CD14-positive monocyte (primary cell): ENCODE measurements at places on chromosomes 1 and 21.

DNA sequence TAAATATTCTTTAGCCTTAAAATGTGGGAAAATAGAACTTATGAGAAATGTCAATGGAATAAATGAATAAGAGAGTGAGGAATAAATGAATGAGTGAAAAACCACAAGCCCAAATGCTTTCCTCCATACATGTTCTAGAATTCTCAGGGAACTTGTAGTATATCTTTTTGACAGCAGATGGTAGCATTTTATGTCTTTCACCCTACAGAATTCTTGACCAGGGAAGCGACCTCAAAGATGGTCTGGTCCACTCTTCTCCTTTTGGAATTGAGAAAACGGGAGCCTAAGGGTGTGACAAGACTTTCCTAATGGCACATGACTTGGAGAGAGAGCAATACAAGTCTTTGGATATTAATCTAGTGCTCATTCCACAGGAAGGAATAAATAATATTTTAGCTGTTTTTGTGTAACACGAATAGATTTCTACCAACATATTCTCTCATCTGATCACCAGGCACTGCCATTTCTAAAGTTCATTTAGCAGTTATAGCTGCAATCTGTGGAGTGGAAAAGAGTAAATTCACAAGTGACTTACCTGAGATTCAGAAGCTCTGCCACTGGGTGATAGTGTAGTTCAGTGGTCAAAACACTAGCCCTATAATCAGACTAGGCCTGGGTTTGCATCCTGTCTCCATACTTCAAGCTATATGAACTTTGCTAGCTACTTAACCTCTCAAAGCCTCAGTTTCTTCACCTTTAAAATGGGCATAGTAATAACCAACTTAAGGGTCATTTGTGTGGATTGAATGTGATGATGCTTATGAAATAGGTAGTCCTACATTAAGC lies 15.0 kb upstream of the F5 start:
- DNase-seq, result peak; percentile 25

DNA sequence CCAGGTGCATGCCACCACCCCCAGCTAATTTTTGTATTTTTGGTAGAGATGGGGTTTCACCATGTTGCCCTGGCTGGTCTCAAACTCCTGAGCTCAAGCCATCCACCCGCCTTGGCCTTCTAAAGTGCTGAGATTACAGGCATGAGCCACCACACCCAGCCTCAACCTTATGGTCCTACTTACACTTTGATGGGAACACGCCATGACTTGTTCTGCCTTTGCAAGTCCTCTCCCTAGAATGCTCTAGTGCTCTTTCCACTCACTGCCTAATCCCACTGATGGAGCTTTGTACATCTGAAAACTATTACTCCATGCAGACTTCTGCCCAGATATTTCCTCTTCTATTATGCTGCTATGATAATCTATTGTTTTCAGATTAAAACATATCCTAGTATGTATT lies 174.3 kb downstream of the DAB1 start:
- DNase-seq, result no peak

DNA sequence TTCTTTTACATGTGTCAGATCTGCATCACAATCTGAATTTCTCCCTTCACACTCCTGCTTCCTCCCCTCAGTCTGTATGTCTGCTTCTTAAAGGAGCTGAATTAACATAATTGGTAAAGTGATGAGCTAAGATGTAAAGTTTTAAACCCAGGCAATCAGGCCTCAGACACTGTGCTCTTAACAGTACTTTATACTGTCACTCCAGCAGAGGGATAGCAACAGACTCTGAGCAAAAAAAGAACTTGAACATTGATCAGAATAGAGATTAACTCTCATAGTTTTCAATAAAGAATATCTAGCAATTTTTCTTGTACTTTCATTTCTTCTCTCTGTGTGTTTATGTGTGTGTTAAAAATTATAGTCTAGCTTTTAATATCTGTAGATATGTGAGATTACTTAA lies 110.3 kb downstream of the DUSP10 start:
- no peak for DNase-seq

GRCh38 chr1:27368869-27369582 lies 2.3 kb upstream of the MAP3K6 start:
- no peak for DNase-seq

DNA sequence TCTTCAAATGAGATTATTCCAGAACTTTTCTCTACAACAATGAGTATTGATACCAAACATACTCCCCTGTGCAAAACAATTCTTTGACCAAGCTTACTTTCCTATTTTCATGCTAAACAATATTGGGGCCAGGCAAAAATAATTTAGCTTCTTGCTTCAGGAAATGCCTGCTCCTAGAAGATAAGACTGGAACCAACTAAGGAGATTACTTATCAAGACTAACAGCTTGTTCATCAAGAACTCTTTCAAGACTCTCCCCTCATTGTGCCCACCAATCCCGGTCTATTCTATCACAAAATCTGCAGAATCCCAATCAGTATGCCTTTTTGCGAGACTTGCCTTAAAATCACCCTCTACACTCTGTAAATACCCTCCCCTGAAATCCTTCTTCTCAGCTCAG lies 536.6 kb downstream of the RWDD3 start:
- no peak for DNase-seq

DNA sequence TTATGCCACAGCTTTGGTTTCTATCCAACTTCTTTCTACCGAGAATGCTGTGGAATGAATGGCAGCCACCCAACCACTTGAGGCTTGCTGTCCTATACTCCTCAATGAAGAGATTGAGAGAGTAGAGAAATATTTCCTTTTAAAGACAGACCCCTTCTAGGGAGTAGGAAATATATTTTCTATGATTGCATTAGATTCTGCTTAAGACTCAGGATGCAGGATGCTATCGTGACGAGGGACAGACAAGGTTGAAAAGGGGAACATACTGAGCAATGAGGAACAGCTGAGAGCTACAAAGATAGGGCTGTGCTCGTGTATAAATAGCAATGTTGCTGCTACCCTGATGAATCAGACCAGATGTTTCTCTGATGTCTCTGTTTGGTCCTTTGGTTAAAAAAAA lies 7.1 kb upstream of the RASAL2 start:
- DNase-seq, result peak; percentile 54

GRCh38 chr21:45427331-45428271 lies 22.6 kb downstream of the COL18A1 start:
- DNase-seq, result no peak

GRCh38 chr1:60224523-60224922 lies 151.0 kb upstream of the C1orf87 start:
- DNase-seq, result no peak

DNA sequence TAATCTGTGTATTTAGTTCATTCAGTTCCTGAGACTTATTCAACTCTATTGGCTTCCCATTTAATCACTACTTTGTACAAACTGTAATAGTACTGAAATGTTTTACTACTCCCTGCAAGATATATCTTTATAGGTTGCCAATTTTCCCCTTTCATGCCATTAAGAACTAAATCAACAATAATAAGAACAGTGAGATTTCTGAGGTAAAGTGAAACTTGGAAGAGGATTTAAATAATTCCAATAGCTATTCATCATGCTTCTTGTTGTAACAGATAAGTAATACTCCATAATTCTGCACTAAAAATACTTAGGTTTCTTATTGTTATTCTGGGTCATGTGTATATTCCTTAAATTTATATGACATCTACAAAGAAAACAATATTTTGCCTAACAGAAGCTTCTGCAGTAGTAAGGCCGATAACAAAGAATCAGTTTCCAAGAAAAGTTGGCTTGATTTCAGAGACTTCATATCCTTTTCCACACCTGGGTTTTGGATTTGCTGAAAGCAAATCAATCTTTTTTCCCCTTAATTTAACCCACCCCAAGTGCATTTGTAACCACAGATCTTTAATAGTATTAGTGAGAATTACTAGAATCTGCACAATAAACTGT lies 258.3 kb downstream of the FAF1 start:
- DNase-seq, result no peak

DNA sequence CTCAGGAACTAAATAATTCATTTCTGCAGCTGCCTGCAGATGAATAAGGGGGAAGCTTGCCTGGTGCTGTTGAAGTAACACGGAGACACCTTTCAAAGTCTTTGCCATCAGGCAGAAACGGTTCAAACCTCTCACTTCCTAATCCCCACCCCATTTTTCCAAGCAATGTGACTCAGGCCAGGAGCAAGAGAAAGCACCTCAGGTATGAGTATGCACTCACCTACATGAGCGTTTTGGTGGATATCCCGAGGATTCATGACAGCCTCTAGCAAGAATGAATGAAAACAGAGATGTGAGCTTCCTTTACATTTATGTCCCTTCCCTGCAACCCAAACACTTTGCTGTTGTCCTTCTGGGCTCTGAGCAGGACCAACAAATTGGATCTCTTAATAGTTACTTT lies 63.4 kb upstream of the LAX1 start:
- no peak for DNase-seq

DNA sequence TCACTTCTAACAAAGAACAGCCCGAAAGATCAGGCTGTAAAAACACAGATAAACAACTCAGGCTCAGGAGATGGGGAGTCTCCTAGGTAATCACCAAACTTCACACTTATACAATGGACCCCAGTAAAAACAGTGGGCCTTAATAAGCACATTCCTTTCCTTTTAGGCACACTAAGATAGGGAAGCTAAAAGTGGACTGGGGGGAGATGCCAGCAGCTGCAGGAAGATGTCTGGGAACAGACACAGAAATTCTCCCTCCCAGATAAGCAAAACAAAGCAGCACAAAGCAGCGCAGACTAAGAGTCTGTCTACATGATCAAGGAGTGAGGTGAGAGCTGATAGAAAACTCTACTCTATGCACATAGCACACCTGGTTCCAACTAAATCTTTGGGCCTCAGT lies 29.0 kb upstream of the CTBS start:
- no peak for DNase-seq

GRCh38 chr1:107623431-107623830 lies 341.5 kb downstream of the VAV3 start:
- no peak for DNase-seq

- no peak for DNase-seq
Observed at GRCh38 chr1:49060766-49061165, 284.1 kb upstream of the BEND5 start.

DNA sequence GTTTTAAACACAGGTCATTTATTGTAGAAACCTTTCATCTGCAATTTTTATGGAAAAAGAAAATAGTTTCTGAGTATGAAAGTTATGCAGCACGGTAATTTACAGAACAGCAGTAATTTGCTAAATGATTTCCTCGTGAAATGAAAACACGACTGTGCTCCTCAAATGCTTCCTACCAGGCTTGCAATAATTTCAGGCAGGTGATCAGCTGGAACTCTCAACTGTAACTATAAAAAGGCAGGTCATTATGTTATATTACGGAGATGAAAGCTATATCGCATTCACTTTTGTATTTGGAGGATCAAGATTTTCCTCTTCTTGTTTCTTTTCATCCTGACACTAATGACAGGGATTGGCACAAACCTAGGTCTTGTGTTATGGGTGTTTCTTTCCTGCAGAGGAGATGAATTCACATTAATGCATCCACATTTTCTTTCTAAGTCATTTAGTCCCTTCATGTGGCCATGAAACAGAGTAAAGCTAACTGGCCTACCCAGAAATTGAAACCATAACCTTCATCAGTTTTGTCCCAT lies 57.4 kb downstream of the SAMSN1 start:
- DNase-seq, result no peak

DNA sequence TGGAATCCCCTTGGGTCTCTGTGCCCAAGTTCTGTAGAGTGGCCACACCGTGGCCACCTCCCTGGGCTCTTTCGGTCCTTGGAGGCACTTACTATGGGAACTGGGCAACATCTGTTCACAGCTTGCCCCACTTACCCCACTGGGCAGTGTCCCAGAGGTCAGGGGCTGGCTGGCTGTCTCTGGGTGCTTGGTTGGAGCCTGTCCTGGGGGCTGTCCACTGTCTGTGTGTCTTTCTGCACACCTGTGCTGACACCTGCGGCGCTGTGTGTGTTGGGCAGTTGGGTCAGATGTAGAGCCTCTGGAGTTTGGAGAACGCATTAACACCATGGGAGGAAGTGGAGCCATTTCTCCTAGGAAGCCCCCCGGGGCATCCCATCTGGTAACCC lies 1.3 kb upstream of the TMEM54 start:
- DNase-seq, result no peak

- DNase-seq, result no peak
Observed at GRCh38 chr1:87104945-87105344, 190.5 kb downstream of the HS2ST1 start.

DNA sequence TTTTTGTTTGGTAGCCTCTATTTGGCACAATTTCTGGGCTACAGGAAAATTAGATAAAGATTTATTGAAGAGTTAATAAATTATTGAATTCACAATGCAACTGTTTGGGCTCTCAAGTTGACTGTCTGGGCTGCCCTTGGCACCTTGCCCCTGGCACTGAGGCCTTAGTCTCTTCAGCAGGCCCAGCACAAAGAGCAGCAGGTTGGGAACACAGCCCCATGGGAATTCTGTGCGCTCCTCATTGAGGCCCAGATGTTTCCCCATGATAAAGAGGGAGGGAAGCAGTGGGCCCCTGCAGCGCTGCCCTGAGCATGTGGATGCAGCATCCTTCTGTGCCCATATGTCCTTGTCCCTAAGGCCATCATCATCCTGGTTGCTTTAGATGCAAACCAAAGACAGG lies 2.9 kb downstream of the CRNN start:
- DNase-seq, result no peak

GRCh38 chr1:247375747-247376146 lies 40.2 kb upstream of the NLRP3 start:
- no peak for DNase-seq

- no peak for DNase-seq
Observed at GRCh38 chr1:75083848-75084514, 50.2 kb upstream of the LHX8 start.

GRCh38 chr1:218123968-218124367 lies 161.1 kb upstream of the RRP15 start:
- no peak for DNase-seq

DNA sequence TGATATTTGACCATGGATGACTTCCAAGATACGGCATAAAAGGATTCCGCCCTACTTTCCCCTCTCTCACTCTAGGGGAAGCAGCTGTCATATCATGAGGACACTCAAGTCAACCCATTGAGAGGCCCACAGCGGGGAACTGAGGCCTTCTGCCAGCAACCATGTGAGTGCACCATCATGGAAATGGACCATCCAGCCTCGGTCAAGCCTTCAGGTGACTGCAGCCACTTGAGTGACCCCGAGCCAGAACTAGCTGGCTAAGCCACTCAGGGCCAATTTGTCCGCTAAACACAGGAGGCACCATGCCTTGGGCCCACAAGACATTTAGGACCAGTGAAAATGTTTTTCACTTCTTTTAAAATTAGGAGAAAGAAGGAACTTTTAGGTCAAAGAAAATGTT lies 11.1 kb upstream of the GJB5 start:
- no peak for DNase-seq

GRCh38 chr1:54384918-54385726 lies 21.1 kb downstream of the SSBP3 start:
- DNase-seq, result no peak

DNA sequence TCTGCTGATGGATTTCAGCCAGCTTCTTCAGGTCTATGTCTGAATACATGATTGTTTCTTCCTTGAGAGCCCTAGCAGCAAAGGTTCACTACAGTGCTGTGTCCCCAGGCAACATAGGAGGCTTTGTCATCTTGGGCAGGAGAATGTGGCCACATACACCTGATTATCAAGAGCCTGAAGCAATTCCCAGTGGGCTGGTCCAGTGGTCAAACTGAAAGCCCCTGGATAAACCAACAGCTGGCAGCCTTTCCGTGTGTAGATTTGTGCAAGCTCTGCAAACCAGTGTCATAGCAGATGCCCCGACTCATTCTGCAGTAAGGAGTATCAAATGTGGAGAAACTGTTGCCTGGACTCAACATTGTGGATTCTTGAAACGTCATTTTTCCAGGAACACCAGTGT lies 2.3 kb upstream of the GIPC2 start:
- no peak for DNase-seq
